ENCODE measurements at places on chromosomes 1 and 21.

DNA sequence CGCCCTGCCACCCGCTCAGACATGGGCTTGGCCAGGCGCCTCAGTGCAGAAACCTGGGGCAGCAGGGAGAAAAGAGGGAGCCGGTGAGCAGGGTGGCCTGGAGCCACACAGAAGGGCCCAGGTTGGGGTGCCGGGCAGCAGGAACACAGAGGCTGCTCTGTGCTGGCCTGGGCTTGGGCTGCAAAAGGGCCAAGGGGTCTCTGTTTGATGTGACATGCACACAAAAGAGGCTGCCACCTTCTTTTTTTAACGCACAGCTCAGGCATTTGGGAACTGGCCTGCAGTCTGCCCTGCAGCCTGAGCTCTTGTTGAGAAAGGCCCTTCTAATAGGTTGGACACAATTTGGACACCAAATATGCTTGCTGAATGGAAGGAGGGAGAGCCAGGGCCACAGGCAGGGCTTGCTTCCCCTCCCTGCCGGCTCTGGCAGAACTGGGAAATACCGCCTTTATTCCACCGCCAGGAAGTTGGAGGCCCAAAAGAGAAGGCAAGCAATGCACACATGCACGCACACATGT is 32.4 kb downstream of the KIF21B start:
- DNase-seq, result no peak

- no peak for DNase-seq
Observed at GRCh38 chr1:58881471-58881994, 97.7 kb upstream of the JUN start.

DNA sequence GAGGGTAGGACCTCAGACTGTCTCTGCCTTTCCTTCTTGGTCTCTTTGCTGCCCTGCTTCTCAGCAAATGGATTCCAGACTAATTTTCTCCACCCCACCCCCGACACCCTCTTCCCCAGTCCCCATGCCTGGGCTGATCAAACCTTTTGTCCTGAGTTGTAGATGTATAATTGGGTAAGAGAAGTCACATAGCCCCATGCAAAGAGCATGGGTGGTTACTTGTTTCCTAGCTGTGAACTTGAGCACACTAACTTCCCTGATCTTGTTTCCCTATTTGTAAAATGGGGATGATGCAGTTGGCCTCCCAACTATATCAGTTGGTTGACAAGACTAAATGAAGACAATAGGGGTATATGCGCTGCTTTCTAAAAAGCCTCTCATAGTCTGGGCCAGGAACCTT is 9.2 kb downstream of the PADI6 start:
- no peak for DNase-seq

- DNase-seq, result no peak
Observed at GRCh38 chr21:44458971-44459711, 3.8 kb downstream of the LRRC3 start.

GRCh38 chr1:16172964-16173446 is 17.1 kb upstream of the EPHA2 start:
- no peak for DNase-seq
